ENCODE measurements at places on chromosomes 2 and 18. TPM values are rescaled to one million over a fixed set of nuclear protein-coding genes. Genes with fewer than 3 reads are reported as not detected.

TTC21B gene
- total RNA-seq, result 49.6 TPM

CSRNP3 gene
- total RNA-seq, result 4.0 TPM

UGT1A4 gene
- not detected for total RNA-seq

LTBP1 gene
- total RNA-seq, result 25.9 TPM

AQP12B gene
- not detected for total RNA-seq

POTEE gene
- 8.6 TPM for total RNA-seq

CD8B2 gene
- 1.2 TPM for total RNA-seq

ACADL gene
- total RNA-seq, result 54.0 TPM

LCT gene
- 0.57 TPM for total RNA-seq

HOXD12 gene
- not detected for total RNA-seq

TRIM43 gene
- 2.4 TPM for total RNA-seq

HMSD gene
- not detected for total RNA-seq

C2orf78 gene
- total RNA-seq, result not detected

ZBTB7C gene
- total RNA-seq, result 48.9 TPM

CD302 gene
- 40.4 TPM for total RNA-seq

CCDC150 gene
- total RNA-seq, result 7.6 TPM

LRRTM1 gene
- not detected for total RNA-seq

C2orf81 gene
- 6.8 TPM for total RNA-seq

RAD51AP2 gene
- not detected for total RNA-seq

HOXD13 gene
- 10.6 TPM for total RNA-seq

DPY30 gene
- 93.3 TPM for total RNA-seq

ALPI gene
- not detected for total RNA-seq

KANSL3 gene
- total RNA-seq, result 70.0 TPM

AKAIN1 gene
- not detected for total RNA-seq

FEV gene
- total RNA-seq, result 25.9 TPM

CRYGC gene
- total RNA-seq, result not detected

KCMF1 gene
- total RNA-seq, result 20.5 TPM

GCC2 gene
- 45.7 TPM for total RNA-seq

ATG16L1 gene
- total RNA-seq, result 58.3 TPM

LIMS4 gene
- not detected for total RNA-seq

MC2R gene
- total RNA-seq, result not detected

EN1 gene
- not detected for total RNA-seq

HRH4 gene
- total RNA-seq, result not detected

ATL2 gene
- 70.9 TPM for total RNA-seq

KIF1A gene
- 55.8 TPM for total RNA-seq

ALPG gene
- total RNA-seq, result 0.34 TPM

SLC4A1AP gene
- total RNA-seq, result 19.8 TPM

TNS1 gene
- total RNA-seq, result 659 TPM

LHCGR gene
- total RNA-seq, result not detected

SIX3 gene
- total RNA-seq, result not detected

AP1S3 gene
- 2.7 TPM for total RNA-seq

FER1L5 gene
- total RNA-seq, result 0.59 TPM

RGPD4 gene
- 0.17 TPM for total RNA-seq

MZT2A gene
- total RNA-seq, result 176 TPM

ABHD1 gene
- 7.0 TPM for total RNA-seq

IL1R1 gene
- total RNA-seq, result 112 TPM

RAB6C gene
- total RNA-seq, result 2.4 TPM
